Occipital lobe (tissue), 3 donors: ENCODE measurements at places on chromosomes 1 and 21.

GRCh38 chr21:42981214-42981523 is 6.8 kb downstream of the PKNOX1 start:
- no peak for DNase-seq

GRCh38 chr1:43505077-43505780 is 25.5 kb upstream of the PTPRF start:
- DNase-seq: no peak

DNA sequence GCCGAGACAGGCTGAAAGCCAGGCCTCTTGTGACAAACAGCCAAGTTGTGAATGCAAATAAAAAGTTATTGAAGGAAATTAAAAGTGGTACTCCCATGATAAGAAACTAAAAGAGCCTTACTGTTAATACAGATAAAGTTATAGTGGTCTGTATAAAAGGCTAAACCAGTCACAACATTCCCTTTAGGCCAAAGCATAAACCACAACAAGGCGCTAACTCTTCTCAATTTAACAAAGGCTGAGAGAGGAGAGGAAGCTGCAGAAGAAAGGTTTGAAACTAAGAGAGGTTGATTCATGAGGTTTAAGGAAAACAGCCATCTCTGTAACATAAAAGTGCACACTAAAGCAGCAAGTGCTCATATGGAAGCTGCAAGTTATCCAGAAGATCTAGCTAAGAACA is 10.7 kb downstream of the C1orf105 start:
- DNase-seq: no peak

DNA sequence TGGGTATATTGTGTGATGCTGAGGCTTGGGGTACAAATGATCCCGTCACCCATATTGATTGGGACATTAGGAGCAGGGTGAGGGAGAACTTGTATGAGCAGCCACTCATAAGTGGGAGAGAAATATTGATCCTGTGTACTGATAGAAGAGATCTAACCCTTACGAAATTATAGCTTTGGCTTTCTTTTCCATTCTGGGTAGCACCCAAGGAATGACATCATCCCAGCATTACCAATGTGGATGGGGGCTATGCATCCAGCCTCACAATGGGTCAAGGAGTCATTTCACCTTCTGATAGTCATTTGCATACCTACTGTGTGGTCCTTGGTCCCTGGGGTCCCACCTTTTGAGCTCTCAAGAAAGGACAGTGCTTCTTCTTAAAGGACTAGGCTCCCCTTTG is 1.9 kb upstream of the NAV1 start:
- no peak for DNase-seq

- DNase-seq: no peak
These were observed 29.3 kb downstream of the SIPA1L2 start for GRCh38 chr1:232600424-232601258.

GRCh38 chr1:216793303-216793702 is 70.1 kb upstream of the ESRRG start:
- DNase-seq: no peak

GRCh38 chr1:219277304-219278105 is 103.8 kb downstream of the LYPLAL1 start:
- no peak for DNase-seq
